ENCODE measurements at places on chromosomes 4 and X. TPM values are rescaled to one million over a fixed set of nuclear protein-coding genes. Genes with fewer than 3 reads are reported as not detected.

GRCh38 chr4:121308328-121308663, 72.5 kb downstream of the QRFPR start:
- ATAC-seq: no peak

- ATAC-seq: no peak
Measured at GRCh38 chr4:24574236-24574635, 10.1 kb downstream of the DHX15 start.

The USP17L17 gene
- total RNA-seq: not detected

The SLC6A14 gene
- total RNA-seq: 10.7 TPM

DNA sequence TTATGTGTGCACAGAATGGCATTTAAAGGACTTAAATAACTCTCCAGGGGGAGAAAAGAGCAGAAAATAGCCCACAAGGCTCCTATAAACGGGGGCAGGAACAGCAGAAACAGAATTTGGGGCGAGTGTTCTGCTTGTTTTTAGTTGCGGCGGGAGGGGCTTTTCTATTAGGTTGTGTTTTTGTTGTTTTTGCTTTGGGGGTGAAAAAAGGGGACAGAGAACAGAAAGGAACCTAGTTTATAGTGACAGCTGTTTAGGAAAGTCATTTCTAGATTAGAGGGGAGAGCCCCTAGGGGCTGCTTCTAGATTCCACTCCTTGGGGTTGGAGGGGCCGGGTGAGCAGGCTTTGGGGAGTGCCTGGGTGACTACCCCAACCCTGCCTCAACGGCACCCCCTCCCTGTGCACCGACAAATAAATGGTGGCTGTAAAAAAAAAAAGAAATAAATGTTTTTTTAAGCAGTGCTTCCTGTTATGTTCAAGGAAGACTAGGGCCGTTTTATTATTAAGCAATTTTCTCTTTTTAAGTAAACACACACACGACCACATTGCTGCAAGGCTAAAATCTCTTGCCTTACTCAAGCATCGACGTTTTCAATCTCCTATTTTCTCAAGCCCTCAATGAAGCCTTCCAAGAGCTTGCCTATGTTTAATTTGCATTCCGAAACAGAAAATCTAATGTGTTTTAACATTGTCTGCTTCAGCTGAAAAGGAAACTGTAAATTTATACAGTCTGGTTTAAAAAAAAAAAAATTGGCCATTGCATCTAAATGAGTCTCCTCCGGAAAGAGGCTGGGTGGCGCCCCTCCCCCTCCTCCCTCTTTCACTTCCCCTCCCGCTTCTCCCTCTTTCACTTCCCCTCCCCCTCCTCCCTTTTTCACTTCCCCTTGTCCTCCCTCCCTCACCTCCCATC, 123.3 kb upstream of the TBL1X start:
- peak; percentile 45 for ATAC-seq

The CT45A2 gene
- total RNA-seq: not detected

The TEX13C gene
- total RNA-seq: not detected

DNA sequence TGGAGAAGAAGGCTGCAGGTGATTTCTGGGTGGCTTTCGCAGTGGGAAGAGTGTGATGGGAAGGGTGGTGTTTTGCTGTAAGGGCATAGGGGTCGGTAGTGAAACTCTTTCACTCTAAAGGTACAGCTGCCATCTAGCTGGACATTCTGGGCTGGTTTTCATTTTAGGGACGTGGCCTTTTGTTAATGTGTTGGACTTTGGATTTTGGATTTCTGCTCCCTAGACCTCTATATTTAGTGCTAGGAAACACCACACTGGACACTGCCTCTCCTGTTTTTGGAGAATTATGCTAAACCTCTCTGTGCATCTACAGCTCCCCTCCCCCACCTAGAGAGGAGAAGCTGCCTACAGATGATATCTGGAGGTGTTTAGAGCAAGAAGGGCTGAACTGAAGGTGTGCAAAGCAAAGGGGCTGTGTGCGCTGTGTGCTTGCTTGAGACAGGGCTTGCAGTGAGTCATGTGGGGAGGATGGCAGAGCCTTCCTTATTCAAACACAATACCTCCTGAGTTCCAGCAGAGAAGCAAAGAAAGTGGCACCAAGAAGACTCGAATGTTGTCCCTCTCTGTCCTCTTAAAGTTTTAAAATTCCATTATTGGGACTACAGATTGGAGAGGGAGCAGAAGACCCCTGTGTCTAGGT, 47.9 kb downstream of the STARD8 start:
- no peak for ATAC-seq

DNA sequence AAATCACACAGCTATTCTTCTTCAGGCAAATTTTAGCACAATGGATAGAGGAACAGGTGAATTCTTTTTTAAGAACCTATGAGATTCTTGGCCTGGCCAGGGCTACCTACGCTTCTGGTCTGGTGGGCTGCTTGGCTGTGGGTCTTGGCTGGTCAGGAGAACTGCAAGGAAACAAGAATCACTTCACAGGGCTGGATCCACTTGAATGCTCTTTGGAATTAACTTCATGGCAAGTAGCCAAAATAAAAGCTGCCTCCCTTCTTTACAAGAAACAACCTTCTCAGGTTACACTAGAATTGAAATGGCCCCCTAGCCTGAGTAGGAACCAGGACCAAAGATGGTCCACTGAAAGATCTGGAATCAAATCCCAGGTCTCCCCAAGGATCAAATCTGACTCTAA, 519.1 kb downstream of the IQCM start:
- no peak for ATAC-seq

GRCh38 chr4:7939377-7940108, at the start of gene AFAP1:
AFAP1 (minus strand) TSS chr4:7939861; CDS start chr4:7872078, 67,783 bp downstream.
- ATAC-seq: peak; percentile 97

GRCh38 chr4:188941524-188942119, 802.4 kb downstream of the TRIML1 start:
- ATAC-seq: peak; percentile 100

DNA sequence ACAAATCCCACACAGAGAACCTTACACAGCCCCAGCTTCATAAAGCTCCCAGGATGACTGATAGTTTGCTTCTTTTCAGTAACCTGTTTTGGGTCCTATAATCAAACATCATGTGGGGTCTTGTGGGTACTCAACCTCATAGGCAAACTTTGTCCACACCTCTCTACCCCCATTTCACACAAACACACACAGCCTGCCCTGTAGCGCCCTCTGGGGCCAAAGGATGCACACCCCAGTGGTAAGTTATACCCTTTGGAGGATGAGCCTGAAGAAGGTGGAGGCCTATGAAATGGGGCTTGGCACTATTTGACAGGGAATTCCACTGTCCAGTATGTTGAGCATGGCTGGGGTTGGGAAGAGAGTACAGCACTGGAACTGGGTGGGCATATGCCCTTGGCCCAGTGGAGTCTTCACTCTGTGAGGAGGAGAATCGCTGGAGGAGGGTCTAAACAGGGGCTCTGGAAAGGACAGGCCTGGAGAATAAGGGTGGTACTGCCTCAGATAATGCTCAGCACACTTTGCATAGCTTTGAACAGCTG, 30.5 kb upstream of the COL25A1 start:
- no peak for ATAC-seq

GRCh38 chr4:99847362-99847976, 30.8 kb downstream of the DAPP1 start:
- no peak for ATAC-seq

The PDCL2 gene
- total RNA-seq: 0.28 TPM

The CENPVL2 gene
- not detected for total RNA-seq

The MAGEA2B gene
- not detected for total RNA-seq

The ALG13 gene
- 27.9 TPM for total RNA-seq

GRCh38 chrX:118347131-118347530, 1.2 kb downstream of the WDR44 start:
- peak; percentile 7 for ATAC-seq

DNA sequence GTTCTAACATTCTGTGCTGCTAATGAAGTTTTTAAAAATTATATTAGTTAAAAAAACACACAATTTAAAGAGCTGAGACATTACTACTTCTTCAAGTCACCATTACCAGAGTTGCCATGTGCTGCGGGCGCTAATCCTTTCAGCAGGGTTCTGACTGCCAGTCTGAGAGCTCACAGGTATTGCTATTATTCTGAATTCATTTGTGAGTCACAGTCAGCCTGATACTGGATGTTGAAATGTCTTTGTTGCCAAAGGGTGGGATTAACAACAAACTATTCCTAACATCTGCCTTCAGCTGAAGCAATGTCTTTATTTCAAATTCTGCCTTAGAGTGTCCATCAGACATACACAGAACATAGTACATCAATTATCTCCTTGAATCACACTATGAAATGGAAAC, 197.1 kb upstream of the FGF13 start:
- ATAC-seq: peak; percentile 53

GRCh38 chr4:6470502-6471306, 1.7 kb downstream of the PPP2R2C start:
- peak; percentile 72 for ATAC-seq
